NCI-H510A (cell line): ENCODE measurements at places on chromosomes 7 and 10.

- no peak for DNase-seq
Measured at GRCh38 chr7:104980841-104981671, 32.9 kb upstream of the KMT2E start.

DNA sequence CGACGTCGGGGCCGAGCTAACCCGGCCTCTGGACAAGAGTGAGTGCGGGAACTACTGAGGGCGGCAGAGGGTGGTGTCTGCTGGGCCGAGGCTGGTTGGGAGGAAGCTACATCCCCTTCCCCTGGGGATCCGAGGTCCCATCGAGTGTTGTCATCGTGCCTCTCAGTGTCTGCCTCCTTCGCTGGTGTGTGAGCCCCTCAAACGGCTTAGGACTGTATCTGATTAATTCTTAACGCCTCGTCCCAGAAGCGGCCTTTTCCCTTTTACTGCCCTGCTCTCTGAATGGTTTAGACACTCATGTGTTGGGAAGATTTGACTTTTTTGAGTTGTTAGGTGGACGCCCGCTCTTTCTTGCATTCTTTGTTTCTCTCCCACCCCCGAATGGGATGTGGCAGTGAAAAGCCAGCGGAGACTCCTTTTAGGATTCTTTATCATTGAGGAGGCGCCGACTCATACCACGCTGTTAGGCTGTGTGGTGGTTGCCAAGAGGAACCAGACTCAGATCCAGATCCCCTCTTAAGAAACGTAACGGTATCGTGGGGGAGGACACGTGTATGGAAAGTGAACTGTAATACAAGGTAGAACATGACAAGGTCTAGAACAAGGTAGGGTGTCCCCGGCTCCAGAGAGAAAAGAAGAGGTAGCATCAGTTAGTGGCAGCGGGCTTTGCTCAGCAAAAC lies 631 bp downstream of the SUPV3L1 start:
- DNase-seq, result no peak

DNA sequence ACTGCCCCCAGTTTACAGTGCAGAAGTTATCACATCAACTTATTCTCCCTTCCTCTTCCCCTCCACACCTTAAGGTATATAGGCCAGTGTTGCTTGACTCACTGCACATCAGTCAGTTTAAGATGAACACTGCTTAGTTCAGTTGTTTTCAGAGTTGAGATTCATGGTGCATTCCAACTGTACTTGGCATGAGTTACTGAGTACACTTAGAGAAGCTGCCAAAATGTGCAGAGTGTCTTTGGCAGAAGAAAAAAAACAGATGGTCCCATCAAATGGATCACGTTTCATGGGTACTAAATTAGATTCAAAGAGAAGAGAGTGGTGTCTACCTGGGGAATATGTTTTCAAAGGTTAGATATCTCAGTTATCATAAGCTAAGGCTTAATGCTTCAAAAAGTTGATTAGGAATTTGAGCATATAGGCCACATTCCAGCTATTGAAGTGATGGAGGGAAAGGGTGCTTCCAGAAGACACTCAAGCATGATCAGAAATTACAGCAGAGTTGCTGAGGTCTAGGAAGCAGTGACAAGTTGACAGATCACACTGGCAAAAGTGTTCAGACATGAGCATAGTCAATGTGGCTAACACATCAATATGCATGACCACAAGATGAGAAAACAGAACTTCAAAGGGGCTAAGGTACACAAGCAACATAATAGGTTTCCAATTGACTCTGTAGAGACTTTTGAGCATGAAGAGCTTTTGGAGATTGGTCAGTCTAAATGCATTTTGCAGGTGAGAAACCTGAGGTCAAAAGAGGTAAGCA lies 579.2 kb upstream of the CELF2 start:
- no peak for DNase-seq

DNA sequence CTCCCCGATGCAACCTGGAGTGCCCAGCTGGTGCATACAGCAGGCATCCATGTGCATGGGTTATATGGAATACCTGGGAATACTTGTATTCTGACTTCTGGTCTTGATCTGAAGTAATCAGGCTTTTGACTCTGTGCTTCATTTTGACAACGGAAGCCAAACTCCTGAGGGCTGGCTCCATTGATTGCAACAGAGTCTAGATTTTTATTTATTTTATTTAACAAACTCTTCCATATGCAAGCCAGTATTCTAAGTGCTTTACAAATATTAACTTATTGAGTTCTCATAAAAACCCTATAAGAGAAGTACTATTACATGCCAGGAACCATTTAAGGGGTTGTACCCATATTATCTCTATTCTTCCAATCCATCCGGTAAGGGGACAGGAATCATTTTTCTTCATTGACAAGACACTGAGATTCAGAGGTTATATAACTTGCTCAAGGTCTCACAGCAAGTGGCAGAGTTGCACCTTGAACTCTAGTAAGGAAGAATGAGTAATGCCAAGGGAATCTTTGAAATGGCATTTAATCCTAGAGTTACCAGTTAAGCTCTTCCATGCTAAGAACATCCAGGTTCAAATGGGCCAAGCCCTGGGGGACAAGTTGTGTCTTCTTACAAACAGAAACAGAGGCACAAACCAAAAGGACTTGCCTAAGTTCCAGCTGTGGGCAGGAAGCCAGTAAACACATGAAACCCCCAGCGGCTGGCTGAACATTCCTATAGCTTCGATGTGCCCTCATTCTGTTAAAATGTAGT lies 241.0 kb downstream of the WDR11 start:
- no peak for DNase-seq

GRCh38 chr7:1666823-1667565 lies 3.1 kb upstream of the ELFN1 start:
- DNase-seq, result no peak

DNA sequence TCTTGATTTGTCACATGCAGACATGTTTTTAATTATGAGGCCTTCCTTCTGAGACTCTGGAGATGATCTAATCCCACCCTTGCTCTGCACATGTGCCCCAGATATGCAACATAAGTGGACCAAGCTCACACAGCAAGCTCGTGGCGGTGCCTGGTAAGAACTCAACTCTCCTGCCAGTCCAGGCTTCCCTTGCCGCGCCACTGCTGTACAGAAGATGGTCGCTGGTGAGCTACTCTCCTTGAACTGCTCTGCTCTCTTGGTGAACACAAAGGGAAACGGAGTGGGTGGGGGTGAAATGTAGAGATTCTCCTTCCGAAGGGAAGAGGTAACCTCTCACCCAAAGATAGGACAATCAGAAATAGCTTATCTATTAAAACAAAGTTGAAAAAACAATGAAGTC lies 25.7 kb downstream of the MYOF start:
- DNase-seq, result no peak

- no peak for DNase-seq
Measured at GRCh38 chr10:105757302-105757701, 1116.2 kb downstream of the SORCS3 start.

GRCh38 chr7:78140109-78140508 lies 341.5 kb downstream of the PHTF2 start:
- no peak for DNase-seq

- DNase-seq, result no peak
Measured at GRCh38 chr10:108039821-108040584, 875.5 kb upstream of the SORCS1 start.

DNA sequence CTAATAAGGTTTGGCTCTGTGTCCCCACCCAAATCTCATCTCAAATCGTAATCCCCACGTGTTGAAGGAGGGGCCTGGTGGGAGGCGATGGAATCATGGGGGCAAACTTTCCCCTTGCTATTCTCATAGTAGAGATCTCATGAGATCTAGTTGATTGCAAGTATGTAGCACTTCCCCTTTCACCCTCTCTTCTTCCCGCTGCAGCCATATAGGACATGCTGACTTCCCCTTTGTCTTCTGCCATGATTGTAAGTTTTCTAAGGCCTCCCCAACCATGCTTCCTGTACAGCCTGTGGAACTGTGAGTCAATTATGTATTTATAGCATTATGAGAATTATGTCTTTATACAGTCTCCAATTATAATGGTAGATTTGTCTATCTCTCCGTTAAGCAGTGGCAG lies 594.5 kb downstream of the ACTR3B start:
- no peak for DNase-seq

DNA sequence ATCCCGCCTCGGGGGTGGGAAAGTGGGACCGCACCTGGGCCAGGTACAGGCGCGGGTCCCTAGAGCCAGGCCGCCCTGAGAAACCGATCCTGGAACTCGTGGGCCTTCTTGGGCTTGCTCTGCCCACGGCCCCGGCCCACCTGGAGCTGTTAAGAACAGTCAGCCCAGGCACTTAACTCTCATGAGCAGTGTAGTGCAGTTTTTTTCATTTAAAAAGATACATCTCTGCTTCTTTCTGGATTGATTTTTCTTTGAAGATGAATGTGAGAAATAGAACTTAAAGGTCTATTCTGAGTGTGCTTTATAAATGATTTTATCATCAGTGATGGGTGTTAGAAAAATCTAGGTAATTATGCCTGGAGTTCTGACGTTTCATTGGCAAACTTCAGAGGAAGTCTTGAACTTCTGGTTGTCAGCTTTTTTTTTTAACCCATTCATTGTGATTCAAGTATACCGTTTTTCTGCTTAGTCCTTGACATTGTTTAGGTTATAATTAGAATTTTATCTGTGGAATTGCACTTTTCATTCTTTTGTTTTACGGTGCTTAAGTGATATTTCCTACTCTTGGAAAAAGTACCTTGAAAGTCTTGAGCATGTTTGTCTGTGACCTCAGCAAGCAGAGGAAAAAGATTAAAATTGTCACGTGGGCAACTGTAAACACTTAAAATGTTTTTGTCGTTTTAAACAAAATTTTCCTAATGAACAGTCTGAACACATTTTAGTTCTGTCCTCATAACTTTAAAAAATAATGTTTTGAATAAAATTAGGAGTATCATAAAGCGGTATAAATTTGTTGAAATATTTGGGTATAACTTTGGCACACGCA lies 906 bp downstream of the CDK1 start:
- DNase-seq, result no peak

GRCh38 chr10:36301139-36301538 lies 659.0 kb upstream of the FZD8 start:
- DNase-seq, result no peak

- DNase-seq, result no peak
Measured at GRCh38 chr10:78650122-78650521, 418.6 kb upstream of the ZMIZ1 start.

GRCh38 chr10:78383378-78384048 lies 349.9 kb downstream of the RPS24 start:
- DNase-seq, result no peak

GRCh38 chr7:17176371-17177032 lies 122.0 kb upstream of the AHR start:
- DNase-seq, result no peak

DNA sequence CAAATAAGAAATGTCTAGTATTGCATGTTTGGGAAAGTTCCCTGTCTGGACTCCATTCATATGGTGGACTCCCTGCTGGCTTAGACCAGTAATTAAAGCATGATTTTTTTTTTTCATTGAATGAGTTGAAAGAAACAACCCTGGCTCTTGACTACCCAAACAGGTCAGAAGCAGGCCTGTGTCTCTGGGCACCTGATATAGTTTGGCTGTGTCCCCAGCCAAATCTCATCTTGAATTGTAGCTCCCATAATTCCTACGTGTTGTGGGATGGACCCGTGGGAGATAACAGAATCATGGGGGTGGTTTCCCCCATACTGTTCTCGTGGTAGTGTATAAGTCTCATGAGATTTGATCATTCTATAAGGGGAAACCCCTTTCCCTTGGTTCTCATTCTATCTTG lies 206.2 kb downstream of the TMEM178B start:
- no peak for DNase-seq

DNA sequence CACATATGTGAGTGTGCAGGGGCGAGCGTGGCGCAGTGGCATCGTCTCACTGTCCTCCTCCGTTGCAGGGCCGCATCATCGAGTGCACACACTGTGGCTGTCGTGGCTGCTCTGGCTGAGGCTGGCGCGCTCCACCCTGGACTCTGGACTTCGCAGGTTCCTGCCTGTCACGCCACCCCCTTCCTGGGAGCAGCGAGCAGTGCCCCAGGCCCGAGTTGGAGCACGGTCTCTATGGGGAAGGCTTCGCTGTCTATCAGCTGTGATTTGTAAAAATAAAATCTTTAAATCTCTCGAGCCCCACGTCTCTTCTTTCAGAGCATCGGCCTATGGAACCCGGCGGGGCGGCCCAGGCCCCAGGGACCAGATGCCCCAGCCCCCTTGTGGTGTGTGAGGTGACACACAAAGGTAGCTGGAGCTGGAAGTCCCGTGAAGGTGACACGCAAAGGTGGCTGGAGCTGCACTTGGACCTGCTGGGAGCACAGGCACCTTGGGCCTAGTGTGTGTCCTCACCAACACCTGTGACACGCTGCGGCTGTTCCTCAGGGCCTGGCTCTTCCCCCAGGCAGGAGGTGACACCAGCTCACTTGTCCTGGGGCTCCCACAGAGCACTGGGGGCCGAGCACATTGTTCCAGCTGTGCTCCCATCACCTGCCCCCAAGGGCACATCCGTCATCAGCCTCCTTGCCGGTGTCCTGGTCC lies 10.7 kb downstream of the BUD31 start:
- no peak for DNase-seq

GRCh38 chr7:111184987-111185386 lies 94.1 kb downstream of the LRRN3 start:
- DNase-seq, result no peak

DNA sequence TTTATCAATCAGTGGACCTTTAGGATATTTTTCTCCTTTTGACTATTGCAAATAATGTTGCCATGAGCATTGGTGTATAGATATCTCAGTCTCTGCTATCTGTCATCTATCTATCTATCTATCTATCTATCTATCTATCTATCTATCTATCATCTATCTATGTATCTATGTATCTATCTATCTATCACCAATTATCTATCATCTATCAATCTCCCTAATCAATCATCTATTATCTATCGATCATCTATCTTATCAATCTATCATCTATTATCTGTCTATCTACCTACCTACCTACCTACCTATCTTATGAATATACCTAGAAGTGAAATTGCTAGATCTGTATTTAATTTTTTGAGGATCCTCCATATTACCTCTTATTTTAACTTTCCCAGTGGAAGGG lies 69.6 kb downstream of the EMX2 start:
- DNase-seq, result no peak

DNA sequence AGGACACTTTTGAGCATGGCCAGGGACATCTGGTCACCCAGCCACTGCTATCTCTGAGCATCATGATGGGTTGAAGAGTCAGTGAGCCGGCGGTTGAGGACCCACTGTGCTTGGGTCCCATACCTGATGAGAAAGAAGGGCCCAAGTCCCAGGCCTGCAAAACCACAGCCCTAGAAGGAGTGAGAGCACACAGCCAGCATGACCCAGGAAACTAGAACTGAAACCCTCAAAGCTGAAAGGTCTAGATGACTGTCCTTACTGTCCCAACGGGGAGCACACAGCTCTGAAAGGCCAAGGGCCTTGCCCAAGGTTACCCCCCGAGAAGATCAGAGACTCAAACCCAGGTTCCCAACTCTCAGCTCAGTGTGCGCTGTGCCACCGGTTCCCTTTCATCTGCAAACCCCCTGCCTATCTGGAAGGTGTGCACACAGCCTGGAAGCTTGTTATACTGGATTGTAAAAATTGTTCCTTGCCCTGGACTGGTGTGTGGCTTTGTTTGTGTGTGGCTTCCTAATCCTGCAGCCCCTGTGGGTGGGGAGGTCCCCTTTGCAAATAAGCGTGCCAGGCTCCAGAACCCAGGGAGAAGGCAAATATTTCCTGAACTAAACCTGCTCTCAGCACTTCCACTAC lies 22.6 kb upstream of the PSAP start:
- no peak for DNase-seq
